Memory B cell (primary cell): ENCODE measurements at places on chromosomes 1 and 21.

GRCh38 chr1:39044762-39045161 is 18.6 kb downstream of the NDUFS5 start:
- DNase-seq, result no peak

GRCh38 chr1:173295995-173296394 is 88.9 kb upstream of the TNFSF4 start:
- DNase-seq, result no peak

- DNase-seq, result no peak
These were observed 127.9 kb upstream of the MROH9 start for GRCh38 chr1:170807432-170807831.

- no peak for DNase-seq
These were observed 41.4 kb upstream of the TENT5C start for GRCh38 chr1:117564227-117565075.

- DNase-seq, result no peak
These were observed 8.0 kb downstream of the PIGP start for GRCh38 chr21:37064841-37065240.

- no peak for DNase-seq
These were observed 764.8 kb downstream of the ADGRL2 start for GRCh38 chr1:82565546-82565945.

- no peak for DNase-seq
These were observed 7.1 kb downstream of the MYBPHL start for GRCh38 chr1:109299558-109300343.

DNA sequence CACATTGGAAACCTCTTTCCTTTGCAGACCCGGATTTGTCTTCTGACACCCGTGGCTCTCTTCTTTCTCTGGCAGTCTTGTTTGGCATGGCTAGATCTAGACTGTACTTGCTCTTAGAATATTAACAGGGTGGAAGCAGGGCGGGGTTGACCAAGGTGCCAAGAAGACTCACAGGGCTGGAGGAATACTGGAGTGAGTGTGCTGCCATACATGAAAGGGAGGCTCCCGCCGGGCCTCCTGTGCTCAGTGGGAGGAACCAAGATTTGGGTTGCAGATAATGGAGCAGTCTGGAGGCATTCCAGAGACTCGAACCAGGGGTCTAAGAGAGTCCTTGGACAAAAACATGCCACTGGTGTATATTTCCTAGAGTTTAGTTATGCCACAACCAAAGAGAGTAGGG is 27.6 kb upstream of the SNX27 start:
- no peak for DNase-seq

DNA sequence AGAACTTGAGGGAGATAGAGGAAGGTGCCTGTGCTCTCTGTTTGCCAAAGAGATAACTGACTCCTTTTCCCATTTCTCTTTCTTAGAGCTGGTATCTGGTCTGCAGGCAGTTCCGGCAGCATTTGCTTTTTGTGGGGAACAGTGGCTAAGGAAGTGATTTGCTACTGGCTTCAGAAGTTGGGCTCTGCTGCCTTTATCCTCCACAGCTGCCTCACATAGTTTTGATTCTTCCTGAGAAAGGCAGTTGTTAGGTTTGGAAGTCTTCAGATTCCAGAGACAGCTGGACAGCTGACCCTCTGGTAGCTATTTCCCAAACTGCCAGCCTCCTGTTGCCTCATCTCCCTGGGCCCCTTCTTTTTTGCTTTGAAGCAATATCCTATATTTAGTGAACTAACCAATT is 62.6 kb upstream of the MACF1 start:
- DNase-seq, result no peak

DNA sequence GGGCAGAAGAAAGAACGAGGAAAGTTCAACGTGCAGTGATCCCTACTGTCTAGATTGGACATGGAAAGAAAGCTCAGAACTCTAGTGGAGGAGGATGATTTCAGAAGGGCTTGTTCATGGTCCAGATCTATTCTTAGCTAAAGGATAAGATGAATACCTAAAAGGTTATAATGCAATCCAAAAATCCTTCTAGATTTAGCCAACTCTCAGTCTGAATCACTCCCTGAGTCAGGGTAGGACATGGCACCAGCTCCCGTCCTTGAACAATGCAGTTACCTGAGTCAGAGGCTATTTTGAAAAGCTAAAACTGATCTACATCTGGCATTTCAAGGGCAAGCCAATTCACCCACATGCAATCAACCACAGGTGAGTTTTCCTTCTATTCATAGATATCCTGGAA is 38.8 kb upstream of the HIVEP3 start:
- DNase-seq, result no peak

DNA sequence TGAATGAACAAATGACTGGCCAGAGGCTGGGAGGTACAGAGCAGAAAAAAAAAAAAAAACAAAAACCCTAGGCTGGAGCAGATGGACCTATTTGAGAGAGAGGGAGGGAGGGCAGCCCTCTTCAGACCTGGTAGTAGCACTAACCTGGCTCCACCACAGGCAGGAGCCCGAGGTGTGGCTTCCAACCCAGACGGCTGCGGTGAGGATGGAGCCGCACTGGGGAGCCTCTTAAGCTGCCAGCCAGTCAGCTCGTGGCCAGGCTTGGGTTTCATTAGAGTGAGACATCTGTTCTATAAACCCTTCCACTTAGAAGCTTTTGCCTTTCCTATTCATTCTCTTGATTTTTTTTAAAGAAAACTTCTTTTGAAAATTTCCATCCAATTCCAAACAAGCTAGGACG is 16.8 kb downstream of the LGR6 start:
- DNase-seq, result no peak

DNA sequence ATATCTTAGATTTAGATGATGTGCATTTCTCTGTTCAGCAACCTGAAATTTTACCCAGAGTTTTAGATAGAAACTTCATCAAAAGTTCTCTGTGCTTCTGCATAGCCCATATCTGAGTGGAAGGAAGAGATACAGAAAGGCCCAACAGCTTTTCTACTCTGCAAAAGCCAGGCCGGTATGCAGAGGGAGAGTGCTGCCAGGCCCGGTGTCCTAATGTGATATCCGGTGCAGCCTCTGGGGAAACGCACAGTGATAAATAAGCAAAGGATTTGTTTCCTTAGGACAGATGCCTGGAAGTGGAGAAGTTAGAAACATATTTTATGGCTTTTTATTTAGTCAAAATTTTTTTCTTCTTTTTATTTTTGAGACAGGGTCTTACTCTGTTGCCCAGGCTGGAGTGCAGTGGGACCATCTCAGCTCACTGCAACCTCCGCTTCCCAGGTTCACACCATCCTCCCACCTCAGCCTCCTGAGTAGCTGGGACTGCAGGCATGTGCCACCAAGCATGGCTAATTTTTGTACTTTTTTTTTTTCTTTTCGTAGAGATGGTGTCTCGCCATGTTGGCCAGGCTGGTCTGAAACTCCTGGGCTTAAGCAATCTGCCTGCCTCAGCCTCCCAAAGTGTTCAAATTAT is 145.8 kb downstream of the PATJ start:
- DNase-seq, result no peak

DNA sequence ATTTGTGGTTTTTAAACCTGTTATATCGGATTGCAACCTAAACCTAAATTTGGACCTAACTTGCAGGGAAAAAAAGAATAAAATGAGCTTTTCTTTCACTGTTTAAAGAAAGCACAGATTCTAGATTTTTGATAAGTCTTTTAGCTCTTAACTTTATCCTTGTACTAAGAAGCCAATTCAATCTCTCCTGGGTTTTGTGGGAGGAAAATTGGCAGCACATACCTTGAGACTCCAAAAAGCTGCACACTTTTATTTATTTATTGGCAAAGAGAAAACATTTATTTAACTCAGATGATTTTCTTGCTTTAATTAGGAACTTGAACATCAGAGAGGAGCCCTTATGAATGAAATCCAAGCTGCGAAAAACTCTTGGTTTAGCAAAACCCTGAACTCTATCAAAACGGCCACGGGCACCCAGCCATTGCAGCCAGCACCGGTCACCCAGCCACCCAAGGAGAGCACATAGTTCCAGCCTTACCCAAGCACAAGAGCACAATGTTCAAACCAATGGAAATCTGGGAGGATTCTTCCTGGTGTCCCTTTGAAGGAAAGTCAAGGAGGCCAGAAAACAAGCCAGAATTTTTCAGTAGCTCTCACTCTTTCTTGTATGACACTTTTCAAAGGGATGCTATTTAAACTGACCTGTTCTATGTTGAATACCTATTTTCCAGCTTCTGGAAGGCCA is 10.1 kb upstream of the CACYBP start:
- no peak for DNase-seq
